DMS 273 treated with DMSO at 0.1 percent for 48 hours (cell line): ENCODE measurements at places on chromosomes 16 and 17.
A peak's percentile ranks its signal among the peaks of the same experiment; 100 is the strongest.

GRCh38 chr17:1331708-1332107 is 52.2 kb downstream of the TRARG1 start:
- DNase-seq, result no peak

GRCh38 chr17:21352221-21352980 is 23.8 kb upstream of the KCNJ12 start:
- DNase-seq, result no peak

GRCh38 chr17:42819939-42820535 is 4.0 kb downstream of the BECN1 start:
- DNase-seq, result peak; percentile 43

- DNase-seq, result no peak
Measured at GRCh38 chr16:2090481-2090776, 42.6 kb downstream of the TSC2 start.

- no peak for DNase-seq
Measured at GRCh38 chr17:39761861-39762496, 24.2 kb downstream of the GRB7 start.

- no peak for DNase-seq
Measured at GRCh38 chr17:81420769-81421462, 25.7 kb downstream of the BAHCC1 start.

GRCh38 chr17:18919963-18920362 is 32.0 kb upstream of the SLC5A10 start:
- no peak for DNase-seq

GRCh38 chr16:81551821-81552304 is 107.3 kb downstream of the CMIP start:
- no peak for DNase-seq

GRCh38 chr17:18144855-18145254 is 36.3 kb downstream of the MYO15A start:
- no peak for DNase-seq

- DNase-seq, result no peak
Measured at GRCh38 chr16:7888411-7888810, 555.8 kb downstream of the RBFOX1 start.

DNA sequence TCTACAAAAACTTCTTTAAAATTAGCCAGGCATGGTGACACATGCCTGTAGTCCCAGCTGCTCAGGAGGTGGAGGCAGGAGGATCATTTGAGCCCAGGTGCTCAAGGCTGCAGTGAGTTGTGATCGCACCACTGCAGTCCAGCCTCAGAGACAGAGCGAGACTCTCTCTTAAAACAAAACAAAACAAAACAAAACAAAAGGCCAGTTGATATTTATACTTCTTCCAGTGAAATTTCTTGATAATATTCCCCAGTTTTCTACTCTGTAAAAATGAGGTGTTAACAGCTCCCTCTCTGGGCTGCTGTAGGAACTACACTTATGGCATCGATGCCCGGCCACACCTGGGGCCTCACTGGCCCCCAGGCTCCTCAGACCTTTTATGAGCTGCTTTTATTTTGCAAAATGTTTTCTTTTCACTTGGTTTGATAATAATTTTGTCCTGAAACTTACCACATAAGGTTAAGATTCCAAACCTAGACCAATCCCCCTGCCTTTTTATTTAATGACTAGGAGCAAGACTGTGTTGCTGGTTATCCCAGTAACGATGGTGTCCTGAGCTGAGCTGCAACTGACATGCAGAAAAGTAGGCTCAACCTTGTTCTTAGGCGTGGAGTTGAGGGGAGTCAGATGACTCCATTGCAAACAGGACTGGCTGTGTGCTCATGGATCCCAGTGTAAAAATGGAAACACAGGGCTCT is 17.6 kb downstream of the MAPK8IP3 start:
- peak; percentile 5 for DNase-seq

DNA sequence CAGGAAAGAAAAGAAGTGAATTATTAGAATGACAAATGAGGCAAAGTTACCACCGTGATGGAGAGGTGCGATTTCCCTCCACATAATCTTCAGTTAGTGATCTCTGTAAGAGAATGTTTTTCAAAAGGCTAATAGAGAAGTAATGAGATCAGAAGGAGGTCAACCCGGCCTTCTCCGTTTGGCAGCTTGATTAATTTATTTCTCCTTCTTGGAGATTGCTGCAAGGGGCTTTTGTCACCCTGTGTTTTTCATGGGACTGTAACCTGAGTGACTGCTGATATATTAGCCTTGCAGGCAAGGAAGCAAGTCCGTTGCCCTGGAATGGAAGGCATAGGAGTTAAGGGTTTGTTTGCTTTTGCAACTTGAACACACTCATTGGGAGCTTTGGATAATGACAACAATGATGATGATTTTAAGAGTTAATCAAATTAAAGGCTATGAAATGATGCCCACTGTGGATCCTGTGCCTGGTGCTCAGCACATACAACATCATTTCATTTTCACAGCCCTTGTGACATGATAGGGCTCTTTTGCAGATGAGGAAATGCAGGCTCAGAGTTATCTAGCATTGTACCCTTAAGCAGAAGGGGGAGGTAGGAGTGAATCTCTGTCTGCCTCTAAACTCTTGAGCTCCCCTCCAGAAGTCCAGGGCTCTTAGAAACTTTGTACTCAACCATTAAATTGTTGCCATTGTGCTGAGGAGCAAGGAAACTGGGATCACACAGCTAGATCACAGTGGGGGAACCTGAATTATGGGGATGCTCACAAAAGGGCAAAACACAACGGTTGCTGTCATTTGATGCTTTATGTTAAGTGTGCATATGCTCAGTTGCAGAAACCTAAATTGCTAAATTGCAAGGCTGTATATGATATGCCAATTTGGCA is 226.3 kb downstream of the WWOX start:
- no peak for DNase-seq

- DNase-seq, result no peak
Measured at GRCh38 chr17:40070709-40071312, 8.0 kb downstream of the THRA start.

DNA sequence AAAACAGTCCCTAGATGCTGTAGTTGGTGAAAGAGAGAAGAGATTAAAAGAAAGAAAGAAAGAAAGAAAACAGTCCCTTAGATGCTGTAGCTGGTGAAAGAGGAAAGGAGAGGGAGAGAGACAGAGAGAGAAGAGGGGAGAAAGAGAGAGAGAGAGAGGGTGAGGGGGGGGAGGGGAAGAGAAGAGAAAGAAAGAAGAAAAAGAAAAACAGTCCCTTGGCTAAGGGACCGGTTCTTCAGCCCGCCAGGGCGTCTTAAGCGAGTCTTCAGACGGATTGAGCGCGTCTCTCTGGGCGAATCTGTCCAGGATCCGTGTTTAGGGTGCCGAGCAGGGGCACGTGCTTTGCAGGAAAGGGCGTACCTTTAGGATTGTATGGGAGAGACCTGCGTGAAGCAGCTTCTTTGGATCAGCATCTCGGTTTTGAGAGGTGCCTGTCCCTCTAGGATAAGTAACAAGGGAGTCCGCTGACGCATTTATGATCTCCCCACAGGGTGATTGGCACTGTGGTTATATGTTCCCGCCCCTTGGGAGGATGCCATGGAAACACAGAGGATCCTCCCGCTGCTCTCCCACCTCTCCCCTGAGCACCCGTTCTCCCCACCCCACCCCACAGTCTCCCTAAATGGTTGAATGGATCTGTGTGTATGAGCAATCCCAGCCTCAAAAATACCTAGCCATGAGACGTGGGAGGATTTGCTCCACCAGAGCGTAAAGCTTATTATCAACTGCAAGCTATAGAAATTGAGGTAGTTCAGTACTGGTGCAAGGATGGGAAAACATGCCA is 16.7 kb downstream of the GNGT2 start:
- DNase-seq, result no peak

DNA sequence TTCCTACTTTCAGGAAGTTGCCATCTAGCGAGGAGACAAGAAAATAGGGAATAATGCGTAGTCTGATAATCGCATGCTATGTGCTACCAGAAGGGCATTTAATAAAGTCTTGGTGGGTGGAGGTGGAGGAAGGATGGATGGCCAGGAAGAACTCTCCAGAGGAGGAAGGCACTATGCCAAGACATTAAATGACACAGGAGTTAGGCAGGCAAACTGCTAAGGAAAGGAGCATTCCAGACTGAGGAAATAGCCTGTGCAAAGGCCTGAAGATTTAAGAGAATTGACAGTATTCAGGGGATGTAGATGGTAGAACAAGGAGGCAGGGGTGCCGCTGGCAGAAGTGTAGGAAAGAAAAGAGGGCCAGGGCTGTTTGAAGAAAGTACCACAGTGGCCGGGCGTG is 19.3 kb upstream of the ARHGAP44 start:
- no peak for DNase-seq
